Pancreas (tissue), 10 donors: ENCODE measurements at places on chromosomes 2 and 18.

DNA sequence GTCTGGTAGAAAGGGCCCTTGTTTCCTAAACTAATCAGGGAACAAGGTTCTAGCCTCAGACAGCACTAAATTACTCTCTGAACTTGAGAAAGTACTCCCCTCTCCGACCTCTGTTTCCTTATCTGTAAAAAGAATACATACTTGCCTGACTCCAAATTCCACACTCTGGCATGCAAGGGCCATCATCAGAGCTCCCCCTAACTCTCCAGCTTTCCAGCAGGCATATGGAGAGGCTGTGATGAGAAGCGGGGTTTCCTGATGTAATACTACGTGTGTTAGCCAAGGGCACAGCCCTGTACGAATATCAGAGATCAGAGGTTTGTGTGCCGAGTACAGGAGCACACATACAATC is 1.8 kb upstream of the EVA1A start:
- DNase-seq = no peak

GRCh38 chr2:202322435-202322834 is 53.7 kb upstream of the BMPR2 start:
- no peak for DNase-seq

DNA sequence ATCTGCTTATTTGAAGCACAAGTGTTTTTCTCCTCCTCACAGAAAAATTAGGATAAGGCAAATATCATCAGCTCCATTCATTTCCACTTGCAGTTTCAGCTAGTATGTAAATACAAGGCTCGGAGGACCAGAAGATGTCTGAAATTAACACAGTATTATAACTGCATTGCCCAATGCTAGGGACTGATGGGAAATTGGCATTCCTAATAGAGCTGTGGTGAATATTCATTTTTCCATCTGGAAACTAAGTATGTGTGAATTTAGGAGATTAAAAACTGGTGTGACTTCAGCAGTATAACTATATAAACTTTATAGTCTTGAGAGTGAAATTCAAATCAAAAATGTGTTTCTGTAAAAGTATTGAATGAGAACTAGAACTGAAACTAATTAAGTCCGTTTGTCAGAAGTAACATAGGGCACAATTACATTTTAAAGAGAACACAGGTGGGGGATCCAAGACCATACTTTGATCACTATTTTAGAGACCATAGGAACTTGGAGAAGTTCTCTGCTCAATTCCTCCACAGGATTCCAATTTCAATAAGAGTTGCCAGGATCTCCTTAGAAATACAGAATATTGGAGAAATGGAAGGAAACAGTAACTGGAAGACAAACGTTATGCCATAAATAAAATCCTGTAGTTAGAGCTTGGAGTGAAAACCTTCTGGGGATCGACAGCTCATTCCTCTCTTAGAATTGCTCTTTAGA is 12.1 kb upstream of the ITGA6 start:
- DNase-seq = no peak

- no peak for DNase-seq
Measured at GRCh38 chr2:54642677-54643430, 80.6 kb upstream of the EML6 start.

DNA sequence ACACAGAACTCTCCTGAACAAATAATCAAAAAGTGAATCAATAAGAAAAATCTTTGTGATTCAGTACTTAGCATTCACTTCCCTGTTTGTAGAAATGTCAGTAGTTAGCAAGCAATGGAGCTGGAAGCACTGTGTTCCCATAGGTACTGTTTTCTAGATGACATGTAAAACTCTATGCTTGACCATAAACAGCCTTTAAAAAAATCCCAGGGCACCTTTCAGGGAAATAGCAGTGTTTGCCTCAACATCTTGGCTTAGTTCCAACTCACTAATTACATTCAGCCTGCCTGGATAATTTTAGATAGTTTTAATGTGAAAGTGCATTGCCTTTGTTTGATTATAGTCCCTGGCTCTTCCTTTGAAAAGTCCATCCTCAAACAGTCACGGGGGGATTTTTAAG is 721.8 kb downstream of the ERBB4 start:
- DNase-seq = no peak

DNA sequence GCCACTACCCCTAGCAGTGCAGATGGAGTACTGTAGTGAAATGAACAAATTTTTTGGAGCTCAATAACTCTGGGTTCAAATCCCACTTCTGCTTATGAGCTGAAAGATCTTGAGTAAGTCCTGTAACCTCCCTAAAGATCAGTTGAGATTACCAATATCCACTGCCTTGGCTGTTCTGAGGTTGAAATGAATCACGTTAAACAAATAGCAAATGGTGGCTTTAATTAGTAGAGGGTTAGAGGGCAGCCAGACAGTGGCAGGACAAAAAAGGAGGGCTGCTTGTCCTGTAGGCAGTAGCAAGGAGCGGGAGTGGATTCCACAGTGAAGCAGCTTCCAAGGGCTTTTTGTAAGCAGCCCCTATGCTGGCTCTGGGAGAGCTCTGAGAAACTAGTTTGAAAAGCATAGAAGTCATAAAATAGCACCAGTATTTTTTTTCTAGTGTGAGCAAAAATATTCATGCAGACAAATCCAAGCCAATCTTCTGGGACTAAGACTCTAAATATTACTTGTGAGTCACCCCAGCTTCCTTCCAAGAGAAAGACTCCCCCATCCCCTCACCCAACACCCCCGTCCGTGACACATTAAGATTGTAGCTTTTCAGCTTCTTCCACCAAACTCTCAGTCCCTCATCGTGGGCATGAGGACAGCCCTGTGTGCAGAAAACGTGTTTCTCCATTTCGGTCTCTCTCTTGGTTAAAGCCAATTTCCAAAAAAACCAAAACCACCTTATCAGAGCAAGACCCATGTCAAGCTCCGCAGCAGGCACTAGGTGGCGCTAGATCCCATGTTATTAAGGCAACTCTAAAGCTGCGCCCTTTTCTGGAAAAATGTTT is 123.5 kb upstream of the LGALSL start:
- peak; percentile 80 for DNase-seq

DNA sequence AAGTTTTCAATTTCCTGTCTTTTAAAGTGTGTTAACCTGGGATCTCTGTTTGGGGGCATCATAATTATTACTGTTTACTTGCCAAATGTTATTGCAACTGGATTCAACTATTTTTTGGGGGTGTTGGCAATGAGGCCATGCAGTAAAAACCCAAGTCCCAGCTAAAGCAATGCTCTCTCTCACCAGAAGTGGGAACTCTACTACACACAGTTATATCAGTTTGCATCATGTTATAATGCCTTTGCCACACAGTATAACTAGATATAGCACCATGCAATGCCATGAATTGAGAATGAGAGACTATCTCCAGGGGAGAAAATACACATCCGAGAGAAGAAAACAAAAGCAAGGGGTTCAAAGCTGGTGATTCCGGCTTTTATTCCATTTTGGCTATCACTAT is 79.0 kb downstream of the GCA start:
- DNase-seq = no peak

DNA sequence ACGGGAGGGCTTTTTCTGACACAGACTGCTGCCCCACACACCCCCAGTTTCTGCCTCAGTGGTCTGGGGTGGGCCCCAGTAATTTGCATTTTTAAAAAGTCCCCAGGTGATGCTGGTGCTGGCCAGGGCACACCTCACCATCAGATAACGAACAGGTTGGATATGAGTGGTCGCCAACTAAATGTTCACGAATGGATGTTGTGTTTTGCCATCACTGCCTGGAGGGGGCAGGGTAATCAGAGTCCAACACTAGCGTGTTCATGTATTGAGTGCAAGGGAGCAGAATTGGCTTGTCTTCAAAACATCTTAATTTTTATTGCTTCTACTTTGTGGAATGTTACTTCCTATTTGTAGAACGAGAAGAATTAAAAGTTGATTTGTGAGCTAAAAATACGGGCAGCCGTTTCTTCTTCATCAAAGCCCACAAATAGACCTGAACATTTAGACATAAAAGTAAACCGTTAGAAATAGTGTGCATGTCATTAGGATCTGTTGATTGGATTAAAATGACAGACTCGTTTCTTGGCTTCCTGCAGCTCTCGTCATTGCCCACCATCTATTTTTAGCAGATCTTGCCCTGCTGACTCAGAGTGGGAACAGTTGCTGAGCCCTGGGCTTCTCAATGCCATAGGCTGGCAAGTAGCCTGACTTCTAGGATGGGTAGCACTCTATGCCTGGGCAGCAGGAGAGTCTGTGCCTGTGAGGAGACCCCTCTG is 45.2 kb downstream of the NCK2 start:
- no peak for DNase-seq

DNA sequence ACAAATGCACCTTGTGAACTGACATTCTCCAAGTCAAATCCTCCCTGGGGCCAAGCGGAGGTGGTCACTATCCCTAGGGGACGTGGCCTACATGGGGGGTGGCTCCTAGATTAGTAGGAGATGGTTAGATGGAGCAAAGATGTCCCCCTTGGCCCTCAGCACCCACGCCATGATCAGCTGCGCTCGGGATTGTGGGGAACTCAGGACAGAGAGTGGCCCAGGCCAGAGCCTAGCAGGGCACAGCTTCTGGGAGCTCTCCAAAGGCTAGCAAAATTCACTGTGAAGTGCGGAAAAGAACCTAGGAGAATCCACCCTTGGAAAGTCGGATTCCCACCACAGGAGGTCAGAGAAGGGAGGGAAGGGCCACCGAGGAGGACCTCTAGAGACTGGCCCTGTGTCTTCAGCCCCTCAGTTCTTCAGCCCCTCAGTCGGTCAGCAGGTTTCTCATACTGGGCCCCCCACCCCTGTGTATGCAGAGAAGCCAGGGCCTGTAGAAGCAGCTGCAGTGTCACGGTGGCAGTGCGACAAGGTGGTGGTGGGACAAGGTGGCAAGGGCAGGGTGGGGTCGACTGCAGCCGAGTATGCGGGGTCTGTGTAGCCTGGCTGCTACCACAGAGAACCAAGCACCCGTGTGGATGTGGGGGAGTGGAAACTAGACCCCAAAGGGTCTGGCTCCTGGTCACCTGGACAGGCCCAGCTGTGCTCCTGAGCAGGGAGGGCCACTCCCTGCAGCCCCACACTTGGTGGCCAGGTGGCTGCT is 18.4 kb downstream of the GPR55 start:
- DNase-seq = no peak

- DNase-seq = no peak
Measured at GRCh38 chr2:75500633-75501032, 60.1 kb downstream of the EVA1A start.

GRCh38 chr18:8177330-8178016 is 431.8 kb upstream of the RAB12 start:
- no peak for DNase-seq

DNA sequence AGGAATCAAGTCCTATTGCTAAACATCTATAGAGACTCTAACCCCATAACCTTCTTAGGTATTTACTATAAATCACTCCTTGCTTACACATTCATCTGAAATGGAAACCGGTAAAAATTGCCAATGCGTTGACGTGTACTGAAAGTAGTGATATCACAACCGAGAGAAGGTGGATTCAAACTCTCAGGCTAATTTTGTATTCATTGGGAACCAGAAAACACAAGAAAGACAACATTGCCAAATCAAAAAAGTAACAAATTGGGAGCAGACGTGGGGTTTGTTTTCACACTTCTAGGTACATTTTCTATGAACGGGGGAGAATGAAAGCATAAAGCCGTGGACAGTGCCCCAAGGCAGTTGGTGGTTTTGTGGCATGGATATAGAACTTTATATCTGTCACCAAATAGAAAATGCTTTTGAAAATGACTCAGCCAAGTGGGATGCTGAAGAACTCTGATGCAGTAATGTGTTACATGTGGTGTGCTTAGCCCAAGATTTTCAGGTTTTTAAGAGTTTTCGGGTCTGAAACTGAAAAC is 155.1 kb upstream of the RASGRP3 start:
- no peak for DNase-seq

- no peak for DNase-seq
Measured at GRCh38 chr2:104860451-104860790, 6.5 kb downstream of the POU3F3 start.

DNA sequence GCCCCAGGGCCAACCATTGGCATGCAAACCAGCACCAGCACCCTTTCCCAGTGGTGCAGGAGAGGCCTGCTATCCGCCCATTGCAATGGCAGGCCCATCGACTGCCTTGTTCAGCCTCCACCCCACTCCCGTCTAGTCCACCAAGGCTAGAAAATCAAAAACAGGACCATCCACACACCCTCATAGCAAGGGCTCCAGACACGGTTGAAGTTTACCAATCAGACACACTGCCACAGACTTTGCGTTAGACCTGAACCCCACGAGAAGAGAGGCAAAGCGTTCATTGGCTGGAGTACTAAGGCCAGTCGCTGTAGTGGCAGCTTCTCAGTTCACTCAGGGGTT is 95.3 kb upstream of the TEX51 start:
- DNase-seq = no peak

GRCh38 chr2:62309465-62310091 is 113.7 kb downstream of the B3GNT2 start:
- DNase-seq = no peak

DNA sequence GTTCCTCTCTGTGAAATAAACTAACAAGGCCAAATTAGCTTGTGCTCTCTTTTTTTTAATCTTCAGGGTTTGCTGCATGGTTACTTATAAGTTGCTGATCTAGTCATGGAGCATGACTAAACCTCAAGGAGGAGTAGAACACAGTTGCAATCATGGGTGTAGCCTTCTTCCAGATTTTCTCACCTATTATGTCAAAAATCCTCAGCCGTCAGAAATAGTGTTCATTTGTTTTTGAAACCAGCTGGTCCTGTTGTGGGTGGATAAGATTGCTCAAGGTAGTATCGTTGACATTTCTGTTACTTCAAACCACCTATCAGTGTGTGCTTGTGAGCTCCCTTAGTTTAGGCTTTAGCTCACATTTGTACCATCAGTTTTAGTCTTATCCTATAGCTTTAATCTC is 11.2 kb downstream of the RELCH start:
- DNase-seq = no peak

GRCh38 chr2:229553091-229553490 is 161.3 kb downstream of the DNER start:
- DNase-seq = no peak

- no peak for DNase-seq
Measured at GRCh38 chr2:116098049-116098448, 1655.6 kb downstream of the DPP10 start.

GRCh38 chr18:29652797-29653196 is 1389.7 kb downstream of the DSC3 start:
- no peak for DNase-seq

DNA sequence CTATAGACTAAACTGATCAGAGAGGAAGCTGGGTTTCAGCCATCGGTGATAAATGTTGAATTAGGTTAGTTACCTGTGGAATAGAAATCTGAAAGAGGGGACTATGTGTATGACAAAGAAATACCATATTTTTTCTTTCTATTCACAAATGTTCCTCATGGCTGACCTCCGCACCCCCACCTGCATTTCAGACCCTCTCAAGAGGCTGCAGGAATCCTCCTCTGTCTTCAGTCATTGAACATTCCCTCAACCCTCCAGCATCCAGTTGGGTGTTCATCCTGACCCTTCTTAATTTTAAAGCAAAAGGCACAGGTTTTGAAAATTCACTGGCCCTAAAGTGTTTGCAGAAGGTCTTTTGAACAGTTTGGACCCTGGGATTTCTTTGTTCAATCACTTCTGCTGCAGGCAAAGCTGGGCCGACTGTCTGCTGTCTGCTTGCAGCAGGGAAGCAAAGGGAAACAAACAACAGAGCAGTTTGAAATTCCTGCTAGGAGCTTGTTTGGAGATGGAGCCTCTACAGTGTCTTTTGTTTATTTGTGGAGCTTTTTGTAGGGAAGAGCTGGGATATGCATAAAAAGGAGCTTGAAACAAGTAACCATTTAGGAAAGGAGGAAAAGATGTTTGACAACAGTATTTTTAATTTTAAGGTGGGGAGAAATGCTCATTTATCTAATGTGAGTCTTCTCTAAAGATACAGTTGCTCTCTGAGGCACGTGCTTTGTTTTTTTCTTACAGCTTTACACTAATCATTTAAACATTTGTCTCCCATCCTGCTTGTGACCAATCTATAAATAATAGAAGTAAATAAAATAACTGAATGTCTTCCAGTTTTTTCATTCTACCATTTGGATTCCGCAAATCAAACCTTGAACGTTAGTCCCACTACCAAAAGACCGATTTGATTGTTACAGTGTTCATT is 213.3 kb upstream of the MMADHC start:
- no peak for DNase-seq
